Renal cortical epithelial cell (primary cell): ENCODE measurements at places on chromosomes 13 and 19. TPM values are rescaled to one million over a fixed set of nuclear protein-coding genes. Genes with fewer than 3 reads are reported as not detected.

Gene KCNN4
- total RNA-seq: 0.85 and 8.5 TPM in 2 replicates

Gene CD177
- 1.7 and 2.5 TPM in 2 replicates for total RNA-seq

Gene PTH2
- total RNA-seq: not detected in 2 replicates

Gene RNF113B
- total RNA-seq: not detected in 2 replicates

Gene PLK5
- total RNA-seq: not detected in 2 replicates

Gene PLA2G4C
- total RNA-seq: 9.4 and 11.3 TPM in 2 replicates

GRCh38 chr13:51155776-51156515, 44.9 kb upstream of the C13orf42 start:
- no peak for DNase-seq

DNA sequence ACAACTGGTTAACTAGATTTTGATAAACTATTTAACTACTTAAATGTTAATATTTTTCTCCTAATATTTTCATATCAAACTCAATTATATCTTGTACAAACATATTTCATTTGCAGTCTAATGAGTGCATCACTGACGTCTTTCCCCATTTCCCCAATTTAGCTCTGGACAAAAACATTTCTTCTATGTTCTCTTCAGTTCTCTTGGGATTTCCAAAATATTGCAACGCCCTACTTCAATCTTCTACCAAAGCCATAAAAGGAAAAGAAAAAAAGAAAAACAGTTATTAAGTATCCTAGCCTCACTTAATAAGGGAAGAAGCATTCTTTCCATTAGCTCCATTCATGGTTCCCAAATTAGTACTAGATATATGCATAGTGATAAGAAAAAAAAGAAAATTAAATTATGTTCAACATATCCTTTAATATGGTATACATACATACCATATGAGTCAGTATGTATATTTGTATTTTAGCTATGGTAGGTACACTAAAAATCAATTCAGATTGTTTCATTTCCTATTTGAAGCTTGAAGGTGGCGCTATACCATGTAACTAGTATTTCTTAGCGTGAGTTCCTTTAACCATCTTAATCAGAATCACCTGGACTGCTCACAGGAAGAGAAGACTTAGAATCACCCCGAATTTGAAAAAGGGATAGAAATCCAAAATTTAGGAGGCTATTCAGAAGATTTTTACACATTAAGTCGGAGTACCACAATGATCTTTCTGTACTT, 9.9 kb downstream of the FBXL3 start:
- DNase-seq: no peak

DNA sequence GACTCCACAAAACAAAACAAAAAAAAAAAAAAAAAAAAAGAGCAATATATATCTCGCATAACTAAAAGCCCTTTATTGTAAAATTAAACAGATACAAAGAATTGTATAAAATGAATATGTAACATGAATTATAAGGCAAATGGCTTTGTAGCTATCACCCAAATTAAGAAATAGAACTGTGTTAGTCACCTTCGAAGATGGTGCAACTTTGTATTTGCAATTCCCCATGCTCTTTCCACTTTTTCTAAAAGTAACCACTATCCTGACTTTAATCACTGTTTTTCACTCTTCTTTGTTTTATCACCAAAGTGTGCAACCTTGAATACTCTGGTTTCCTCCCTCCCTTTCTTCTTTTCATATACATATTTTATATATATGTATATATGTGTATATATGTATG, 57.1 kb upstream of the HTR2A start:
- DNase-seq: no peak

- no peak for DNase-seq
Measured at GRCh38 chr19:38492181-38492813, 58.8 kb downstream of the RYR1 start.

GRCh38 chr13:41588899-41589298, 131.5 kb downstream of the RGCC start:
- peak; percentile 95 for DNase-seq

DNA sequence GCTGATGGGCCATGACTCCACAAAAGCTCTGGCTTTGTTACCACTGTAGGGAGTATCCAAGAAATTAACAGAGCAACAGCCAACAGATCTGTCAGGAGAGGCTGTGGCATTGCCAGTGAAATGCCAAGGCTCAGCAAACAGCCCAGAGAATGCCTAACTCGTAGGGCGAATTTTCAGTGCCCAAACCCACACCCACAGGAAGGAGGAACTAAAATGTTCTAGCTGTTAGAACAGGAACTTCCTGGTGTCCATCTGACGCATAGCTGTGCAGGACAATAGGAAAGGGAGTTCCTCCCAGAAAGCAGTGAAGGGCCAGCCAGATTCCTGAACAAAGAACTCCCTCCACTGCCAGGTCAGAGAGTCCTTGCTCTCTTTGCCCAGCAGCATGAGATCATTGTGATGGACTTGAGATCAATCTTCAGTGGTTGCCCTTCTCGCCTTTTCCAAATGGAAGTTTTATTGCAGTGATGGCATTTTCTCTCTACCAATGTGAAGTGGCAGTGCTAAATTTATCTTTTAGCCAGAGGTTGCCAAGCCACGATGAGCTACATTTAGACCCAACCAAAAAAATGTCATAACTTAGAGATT, 224.2 kb upstream of the STARD13 start:
- DNase-seq: no peak

DNA sequence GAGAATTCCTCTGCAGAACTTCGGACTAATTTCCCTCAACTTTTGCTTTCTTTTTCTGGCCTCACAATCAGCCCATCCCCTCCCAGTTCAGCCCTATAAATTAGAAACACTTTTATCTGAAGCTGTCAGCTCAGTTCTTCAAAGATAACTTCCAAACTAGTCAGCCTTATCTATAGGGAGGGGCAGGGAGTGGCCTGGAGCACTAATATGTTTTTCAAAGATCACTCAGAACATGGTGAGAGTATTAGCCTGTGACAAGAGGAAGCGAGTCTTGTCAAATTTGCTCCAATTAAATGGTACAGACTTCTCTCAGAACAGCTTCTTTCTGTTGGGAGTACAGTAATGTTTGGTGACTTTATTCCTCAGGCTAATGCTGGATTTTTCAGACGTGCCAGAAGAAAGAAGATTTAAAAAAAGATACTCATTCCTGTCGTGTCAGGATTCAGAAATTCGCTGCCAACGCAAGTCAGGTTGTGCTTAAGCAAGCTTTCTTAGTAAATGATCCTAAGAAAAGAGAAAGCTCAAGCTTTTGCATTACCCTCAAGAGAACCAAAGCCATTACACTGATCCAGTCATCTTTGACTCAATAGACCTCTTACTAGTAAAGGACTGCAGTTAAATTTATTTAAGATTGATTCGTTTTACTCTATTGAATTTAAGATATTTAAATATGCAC, 1033.6 kb downstream of the SLITRK5 start:
- no peak for DNase-seq

DNA sequence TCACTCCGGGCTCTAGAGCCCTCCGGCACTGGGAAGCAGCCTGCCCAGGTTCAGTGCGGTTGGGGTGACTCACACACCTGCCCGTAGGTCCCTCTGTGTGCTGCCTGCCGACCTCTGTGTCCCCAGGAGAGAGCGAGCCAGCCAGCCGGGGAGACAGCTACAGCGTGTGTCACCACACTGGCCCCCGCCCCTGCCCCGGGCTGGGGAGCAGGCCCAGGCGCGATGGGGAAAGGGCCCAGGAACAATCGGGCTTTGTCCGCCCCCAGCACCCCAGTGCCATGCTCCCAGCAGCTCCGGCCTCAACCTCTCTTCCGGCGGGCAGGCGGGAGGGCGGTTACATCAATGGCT, at the start of gene KLK6:
Gene KLK6, minus strand, starts transcription at position 179 of the 348 bp plus-strand sequence. CDS start 1,487 bp downstream, outside the sequence.
- peak; percentile 28 for DNase-seq

DNA sequence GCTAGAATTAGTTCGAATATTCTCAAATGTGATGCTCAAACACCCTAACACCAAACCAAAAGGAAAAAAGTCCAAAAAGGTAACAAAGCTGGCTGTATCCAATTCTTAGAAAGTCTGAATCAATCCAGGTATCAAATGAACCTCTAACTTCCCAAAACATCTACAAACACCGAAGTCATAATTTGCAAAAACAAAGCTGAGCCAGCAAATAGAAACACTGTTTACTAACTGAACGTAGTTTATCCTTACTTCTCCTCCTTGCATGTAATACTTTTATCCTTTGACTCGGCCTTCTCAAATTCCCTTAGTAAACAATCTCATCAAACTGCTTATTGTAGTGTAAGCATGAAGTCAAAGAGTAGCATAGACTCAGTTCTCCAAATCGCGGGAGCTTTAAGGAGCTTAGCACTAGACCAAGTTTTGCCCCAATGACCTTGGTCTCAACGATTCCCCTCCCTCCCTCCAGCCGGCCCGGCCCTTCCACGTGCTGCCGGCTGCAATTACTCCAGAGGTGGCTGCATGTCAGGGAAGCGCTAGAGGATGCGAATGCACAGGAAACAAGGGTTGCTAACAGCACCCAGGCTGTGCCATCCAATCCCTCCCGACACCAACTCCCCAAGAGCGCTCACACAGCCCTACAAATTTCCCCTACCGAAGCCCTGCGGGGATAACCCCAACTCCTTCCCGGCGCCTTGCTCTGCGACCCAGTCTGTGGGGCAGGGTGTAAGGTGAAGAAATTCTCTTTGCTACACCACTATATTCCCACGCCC, 693 bp downstream of the XPO4 start:
- peak; percentile 23 for DNase-seq

DNA sequence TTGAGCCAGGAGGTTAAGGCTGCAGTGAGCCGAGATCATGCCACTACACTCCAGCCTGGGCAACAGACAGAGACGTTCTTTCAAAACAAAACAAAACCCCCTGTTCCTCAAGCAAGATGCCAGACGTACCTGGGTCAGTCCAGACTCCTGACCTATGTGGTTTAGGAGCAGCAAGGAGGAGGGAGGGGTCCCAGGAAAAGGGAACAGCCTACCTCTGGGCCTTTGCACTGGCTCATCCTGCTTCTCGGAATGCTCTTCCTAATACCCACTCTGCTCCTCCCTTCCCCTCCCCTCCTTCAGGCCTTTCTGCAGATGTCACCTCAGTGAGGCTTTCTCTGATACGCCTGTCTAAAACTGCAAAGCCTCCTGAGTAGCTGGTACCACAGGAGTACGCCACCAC, 9.5 kb downstream of the RINL start:
- DNase-seq: no peak

DNA sequence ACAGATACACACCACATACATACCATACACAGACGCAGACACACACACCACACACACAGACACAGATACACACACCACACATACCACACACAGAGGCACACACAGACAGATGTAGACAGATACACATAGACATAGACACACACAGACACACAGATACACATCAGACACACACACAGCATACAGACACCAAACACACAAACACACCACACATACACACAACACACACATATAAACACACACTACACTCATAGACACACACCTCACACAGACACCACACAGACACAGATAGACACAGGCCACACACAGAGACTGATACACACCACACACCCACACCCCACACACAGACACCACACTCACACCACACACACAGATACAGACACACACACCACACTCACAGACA, 24.9 kb upstream of the SLC7A10 start:
- DNase-seq: no peak

DNA sequence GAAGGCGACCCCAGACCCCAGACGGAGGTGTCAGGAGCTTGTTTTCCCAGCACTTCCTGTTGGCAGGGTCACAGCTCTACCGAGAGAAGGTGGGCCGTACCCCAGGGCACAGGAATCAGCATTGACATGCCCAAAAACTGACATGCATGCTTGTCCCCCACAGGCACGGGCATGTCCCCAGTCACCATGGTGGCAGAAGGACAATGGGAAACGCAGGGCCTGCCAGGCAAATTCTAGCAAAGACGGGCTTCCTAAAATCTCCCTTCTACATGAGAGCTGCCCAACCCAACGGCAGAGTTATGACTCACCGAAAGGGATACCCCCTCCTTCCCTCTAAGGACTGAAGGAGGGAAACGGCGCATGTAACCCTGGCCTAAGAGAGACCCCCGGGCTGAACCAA, 18.5 kb downstream of the TSHZ3 start:
- no peak for DNase-seq

GRCh38 chr19:14475251-14476073, at the start of gene PTGER1:
TSS of gene PTGER1 (minus strand) at chr19:14475354. CDS start at chr19:14474320, 1,034 bp downstream.
- DNase-seq: peak; percentile 15

DNA sequence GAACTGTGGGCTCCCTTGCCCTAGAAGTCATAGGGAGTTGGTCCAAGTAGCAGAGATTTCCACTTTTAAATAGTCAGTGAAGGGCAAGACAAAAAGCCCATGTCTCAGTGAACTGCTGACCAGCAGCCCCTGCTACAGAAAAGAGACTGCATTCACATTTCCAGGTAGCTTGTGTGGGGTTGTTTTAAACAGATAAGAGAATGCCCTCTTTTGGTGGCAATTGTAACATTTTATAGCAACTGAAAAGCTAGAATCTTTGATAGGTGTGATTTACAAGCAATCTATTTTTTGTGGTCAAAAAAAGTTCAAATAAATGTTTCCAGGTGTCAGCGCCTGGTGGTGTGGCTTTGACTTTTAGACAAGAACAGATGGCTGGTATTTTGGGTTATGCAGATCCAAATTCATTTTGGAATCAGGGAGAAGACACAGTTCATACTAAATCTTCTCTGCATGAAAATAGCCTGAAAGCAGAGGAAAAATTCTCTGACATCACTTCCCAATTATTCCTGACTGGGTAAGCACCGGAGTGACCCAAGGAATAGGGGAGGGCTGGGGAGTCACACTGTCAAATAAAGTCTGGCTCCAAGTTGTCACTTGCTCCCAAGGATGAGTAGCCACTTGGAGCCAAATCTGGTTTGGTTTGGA, 26.2 kb upstream of the GPR12 start:
- DNase-seq: no peak

- DNase-seq: peak; percentile 11
Measured at GRCh38 chr19:6060600-6061375, 49.5 kb downstream of the RFX2 start.

DNA sequence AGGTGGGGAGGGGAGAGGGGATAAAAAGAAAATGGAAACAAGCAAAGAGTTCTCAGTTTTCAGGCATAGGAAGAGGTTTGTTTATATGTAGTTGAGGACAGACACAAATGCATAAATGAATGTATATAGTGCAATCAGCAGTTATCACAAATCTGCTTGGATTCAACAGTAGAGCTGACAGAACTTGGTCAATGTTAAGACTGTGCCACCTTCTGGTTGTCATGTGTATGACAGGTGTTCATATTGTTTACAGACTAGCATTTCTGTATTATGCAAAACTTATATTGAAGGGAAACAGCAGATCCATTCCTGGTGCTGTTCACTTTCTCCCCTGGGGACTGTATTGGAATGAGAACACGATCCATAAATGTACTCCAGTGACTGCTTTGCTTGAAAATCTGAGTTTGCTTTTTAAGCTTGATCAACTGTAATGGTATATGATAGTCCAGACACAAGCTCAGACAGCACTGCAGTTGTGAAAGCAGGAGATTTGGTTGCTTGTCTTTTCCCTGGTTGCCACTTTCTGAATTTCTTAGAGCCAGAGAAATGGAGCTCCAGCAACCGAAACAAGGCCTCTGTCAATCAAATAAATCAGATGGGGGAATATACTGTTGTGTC, 319.5 kb upstream of the OBI1 start:
- DNase-seq: peak; percentile 60

- DNase-seq: no peak
Measured at GRCh38 chr19:50720921-50721381, 1.3 kb upstream of the SHANK1 start.

- DNase-seq: no peak
Measured at GRCh38 chr19:30068528-30069395, 126.7 kb downstream of the URI1 start.

- DNase-seq: no peak
Measured at GRCh38 chr19:30865511-30865910, 483.7 kb downstream of the TSHZ3 start.

- DNase-seq: peak; percentile 37
Measured at GRCh38 chr19:37593996-37594303, 642 bp downstream of the ZNF571 start.
